ENCODE measurements at places on chromosomes 2 and 18.
A peak's percentile ranks its signal among the peaks of the same experiment; 100 is the strongest.

- DNase-seq: peak; percentile 59
Observed at GRCh38 chr2:171522788-171523087, 464 bp downstream of the CYBRD1 start.

GRCh38 chr2:202109737-202110184 is 36.7 kb downstream of the KIAA2012 start:
- peak; percentile 58 for DNase-seq

DNA sequence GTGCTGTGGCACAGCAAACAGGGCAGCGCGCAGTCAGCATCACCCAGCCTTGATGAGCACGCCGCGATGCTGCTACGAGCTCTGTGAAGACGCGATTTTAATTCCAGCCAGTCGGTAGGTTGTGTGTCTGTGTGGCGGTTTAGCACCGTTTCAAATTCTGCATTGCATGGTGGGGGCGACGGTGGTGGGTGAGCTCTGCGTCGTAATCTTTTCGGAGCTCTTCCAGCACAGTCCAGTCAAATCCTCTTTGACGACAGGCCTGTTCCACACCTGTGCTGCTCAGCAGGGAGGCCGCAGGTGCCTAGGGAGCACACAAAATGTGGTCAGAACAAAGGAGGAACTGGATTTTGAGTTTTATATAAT is 8.6 kb downstream of the ALLC start:
- no peak for DNase-seq

GRCh38 chr18:12253027-12253426 is 1.1 kb upstream of the CIDEA start:
- DNase-seq: no peak

Measured in WTC11 (cell line).